ENCODE measurements at places on chromosomes 3 and 15. TPM values are rescaled to one million over a fixed set of nuclear protein-coding genes. Genes with fewer than 3 reads are reported as not detected.

TNFSF10 gene
- 51.1 TPM for polyA plus RNA-seq

PPP1R14D gene
- polyA plus RNA-seq = 212 TPM

MYL3 gene
- polyA plus RNA-seq = 2.4 TPM

A4GNT gene
- polyA plus RNA-seq = not detected

CPN2 gene
- 0.01 TPM for polyA plus RNA-seq

DNA sequence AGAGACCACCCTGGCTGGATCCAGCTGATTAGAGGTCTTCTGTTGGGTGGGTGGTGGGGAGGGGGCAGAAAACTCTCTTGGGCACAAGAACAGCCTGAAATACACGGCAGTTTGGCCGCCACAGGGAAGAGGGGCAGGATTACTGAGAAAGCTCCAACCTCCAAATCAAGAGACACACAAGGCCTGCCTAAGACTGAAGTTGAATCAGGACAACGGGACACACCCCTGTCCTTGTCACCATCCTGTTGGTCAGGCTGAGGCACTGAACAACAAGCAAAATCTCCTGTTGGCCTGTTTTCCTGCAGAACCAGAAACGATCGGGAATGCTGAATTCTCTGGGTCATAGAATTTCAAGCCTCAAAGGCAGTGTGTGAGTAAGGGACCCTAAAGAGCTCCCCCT is 247.8 kb downstream of the FAM43A start:
- DNase-seq = no peak

GRCh38 chr3:151305060-151305774 is 11.4 kb downstream of the GPR87 start:
- DNase-seq = peak; percentile 67

GRCh38 chr3:43161684-43162229 is 55.9 kb upstream of the POMGNT2 start:
- no peak for DNase-seq

- peak; percentile 85 for DNase-seq
Measured at GRCh38 chr3:152302521-152303021, 33.8 kb downstream of the MBNL1 start.

DNA sequence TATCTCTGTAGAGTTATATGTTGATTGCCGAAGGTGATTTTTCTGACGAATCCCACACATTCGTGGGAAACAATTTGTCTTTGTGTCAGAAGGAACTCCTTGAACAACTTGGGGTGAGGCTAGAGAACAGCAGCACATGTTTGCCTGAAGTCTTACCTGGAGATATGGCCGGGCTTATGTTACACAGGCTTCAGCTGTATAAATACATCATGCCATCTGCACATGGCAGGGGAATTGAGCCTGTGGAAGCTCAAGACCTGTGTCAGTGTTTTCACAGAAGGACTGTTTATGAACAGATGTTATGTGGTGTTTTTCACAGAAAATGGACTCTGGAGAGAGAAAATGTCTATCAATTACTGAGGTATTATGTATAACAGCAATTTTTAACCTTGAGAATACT is 203.6 kb upstream of the MDFIC2 start:
- DNase-seq = no peak

DNA sequence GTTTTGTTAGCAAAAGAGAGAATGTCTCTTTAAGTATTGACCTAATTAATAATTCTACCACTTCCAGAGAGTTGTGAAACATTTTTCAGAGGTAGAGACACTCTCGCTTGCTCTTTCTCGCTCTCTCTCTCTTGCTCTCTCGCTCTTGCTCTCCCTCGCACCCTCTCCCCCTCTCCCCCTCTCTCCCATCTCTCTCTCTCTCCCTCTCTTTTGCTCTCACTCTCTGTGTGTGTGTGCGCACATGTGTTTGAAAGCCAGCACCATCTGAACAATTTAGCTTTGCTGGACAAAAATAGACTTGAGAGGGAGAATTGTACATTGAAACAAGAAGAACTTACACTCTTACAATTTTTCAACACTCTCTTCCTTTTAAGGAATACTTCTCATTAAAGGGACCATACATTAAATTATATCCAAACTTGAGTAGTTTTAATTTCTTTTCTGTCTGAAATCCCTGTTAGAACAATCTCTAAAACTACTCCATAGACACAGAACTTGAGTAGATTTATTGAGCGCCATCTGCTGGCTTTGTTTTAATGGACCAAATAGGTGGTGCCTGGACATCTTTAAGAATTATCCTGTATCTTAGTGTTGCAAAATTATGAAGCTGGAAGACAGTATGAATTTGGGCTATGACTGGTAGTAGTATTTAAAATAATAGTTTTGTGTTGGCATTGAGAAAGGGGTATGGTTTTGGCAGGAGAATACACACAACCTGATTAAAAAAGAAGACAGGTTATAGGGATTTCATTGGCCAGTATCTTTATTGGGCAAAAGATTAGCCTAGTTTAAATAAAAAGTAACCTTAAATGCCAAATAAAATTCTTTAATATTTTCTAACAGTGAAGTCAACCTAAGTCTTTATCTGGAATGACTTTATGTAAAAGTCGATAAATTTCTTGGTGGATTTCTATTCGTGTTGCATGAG is 124.6 kb downstream of the AKAP13 start:
- no peak for DNase-seq

DNA sequence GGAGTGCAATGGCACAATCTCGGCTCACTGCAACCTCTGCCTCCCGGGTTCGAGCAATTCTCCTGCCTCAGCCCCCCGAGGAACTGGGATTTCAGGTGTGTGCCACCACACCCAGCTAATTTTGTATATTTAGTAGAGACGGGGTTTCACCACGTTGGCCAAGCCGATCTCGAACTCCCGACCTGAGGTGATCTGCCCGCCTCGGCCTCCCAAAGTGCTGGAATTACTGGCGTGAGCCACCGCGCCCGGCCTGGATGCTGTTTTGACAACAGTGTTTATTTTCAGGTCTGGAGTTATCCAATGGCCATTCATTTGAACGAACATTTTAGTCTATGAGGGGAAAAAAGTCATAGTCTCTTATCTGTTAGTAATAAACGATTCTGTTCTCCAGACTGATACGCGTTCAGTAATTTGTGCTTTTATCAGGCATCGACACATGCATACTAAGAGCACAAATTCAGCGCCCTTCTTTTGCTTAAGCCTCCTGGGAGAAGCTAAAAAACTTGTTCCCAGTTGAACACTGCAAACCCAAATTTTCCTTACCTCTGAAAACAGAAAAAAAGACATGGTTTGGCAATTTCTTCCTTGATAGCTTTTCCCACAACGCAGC is 1.3 kb downstream of the B3GALNT1 start:
- DNase-seq = no peak

- no peak for DNase-seq
Measured at GRCh38 chr3:159904455-159904854, 84.2 kb upstream of the IL12A start.

- DNase-seq = no peak
Measured at GRCh38 chr3:56173601-56174000, 294.7 kb downstream of the ERC2 start.

DNA sequence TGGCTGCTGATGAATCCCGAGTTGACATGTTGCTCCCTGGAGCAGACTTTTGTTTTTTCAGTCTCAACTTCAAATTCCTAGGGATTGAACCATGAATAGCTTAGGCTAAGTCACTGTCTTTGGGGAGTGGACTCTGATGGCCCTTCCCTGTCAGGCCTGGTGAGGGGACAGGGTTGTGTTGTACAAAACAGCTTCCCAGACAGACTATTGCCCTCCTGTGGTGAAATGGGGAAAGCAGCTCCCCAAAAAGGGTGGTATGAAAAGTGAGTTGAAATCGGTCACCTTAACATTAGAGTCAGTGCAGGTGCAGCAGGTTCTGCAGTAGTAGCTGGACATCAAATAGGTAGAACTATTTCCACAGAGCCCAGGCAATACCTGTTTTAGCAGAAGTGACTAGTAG is 775.6 kb downstream of the ROBO2 start:
- DNase-seq = no peak

- DNase-seq = no peak
Measured at GRCh38 chr15:52112203-52112750, 298 bp downstream of the BCL2L10 start.

DNA sequence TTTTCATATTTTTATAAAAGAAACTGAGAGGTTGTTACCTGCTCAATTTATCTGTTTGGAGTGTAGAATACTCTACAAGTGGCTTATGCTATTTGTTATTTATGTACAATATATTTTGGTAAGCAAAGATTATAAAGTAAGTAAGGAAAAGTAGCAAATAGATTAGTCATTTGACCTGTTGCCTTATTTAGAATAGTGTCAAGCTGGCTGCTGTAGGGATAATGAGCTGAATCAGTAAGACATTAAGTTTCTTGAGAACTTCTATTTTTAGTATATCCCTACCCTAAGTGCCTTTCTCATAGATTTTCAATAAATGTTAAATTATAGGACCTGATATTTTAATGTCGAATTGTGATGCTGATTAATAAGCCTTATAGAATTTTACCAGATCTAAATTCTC is 37.2 kb downstream of the ECT2 start:
- no peak for DNase-seq

- no peak for DNase-seq
Measured at GRCh38 chr3:138463724-138464490, 29.5 kb downstream of the ESYT3 start.

DNA sequence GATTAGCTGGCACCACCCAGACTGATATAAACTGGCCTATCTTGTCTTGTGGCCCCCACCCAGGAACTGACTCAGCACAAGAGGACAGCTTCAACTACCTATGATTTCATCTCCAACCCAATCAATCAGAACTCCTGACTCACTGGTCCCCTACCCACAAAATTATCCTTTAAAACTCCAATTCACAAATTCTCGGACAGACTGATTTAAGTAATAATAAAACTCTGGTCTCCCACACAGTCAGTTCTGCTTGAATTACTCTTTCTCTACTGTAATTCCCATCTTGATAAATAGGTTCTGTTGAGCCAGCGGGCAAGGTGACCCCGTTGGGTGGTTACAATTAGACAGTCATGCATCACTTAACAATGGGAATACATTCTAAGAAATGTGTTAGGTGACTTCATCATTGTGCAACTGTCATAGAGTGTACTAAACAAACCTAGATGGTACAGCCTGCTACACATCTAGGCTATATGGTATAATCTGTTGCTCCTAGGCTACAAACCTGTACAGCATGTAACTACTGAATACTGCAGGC is 48.1 kb upstream of the MAP4 start:
- no peak for DNase-seq

DNA sequence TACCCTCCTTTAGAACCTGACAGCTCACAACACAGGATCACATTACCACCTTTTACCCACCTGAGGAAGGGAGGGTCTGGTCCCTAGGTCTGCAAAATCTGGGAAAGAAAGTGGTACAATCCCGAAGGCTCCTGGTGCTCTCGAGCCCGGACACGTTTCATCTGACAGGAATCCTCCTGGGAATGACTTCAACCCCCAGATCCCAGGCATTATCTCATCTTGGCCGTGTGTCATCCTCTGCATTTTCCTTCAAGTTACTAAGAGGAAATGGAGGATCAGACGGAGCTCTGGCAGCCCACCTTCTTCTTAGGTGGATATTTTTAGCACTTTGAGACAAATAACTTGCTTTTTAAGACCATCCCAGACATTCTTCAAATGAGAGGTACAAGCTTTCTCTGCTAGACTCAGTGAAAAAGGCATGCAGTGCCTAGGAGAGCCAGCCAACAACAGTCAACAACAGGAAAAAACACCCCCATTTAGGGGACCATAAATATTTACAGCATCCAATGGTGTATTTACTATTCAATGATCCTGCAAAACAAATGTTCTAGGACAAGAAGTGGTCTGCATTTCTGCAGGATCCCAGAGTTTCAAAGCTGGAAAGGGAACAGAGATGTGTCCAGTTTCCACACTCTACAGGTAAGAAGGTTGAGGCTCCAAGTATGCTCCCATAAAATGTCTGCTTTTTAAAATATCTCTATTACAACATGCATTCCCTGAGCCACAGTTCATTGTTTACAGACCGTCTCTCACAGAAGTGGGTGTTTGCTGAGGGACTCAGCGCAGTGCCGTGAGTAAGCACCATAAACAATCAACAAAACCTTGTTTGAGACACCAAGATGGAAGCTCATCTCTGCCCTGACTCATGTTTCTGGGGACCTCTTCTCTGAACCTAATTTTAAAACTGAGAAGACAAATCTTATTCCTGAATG is 38.3 kb upstream of the ARHGEF3 start:
- no peak for DNase-seq
